Hypothalamus (tissue), 51 donors: ENCODE measurements at places on chromosomes 6 and 20.

GRCh38 chr6:45586216-45587171 is 208.8 kb upstream of the SUPT3H start:
- DNase-seq, result no peak

DNA sequence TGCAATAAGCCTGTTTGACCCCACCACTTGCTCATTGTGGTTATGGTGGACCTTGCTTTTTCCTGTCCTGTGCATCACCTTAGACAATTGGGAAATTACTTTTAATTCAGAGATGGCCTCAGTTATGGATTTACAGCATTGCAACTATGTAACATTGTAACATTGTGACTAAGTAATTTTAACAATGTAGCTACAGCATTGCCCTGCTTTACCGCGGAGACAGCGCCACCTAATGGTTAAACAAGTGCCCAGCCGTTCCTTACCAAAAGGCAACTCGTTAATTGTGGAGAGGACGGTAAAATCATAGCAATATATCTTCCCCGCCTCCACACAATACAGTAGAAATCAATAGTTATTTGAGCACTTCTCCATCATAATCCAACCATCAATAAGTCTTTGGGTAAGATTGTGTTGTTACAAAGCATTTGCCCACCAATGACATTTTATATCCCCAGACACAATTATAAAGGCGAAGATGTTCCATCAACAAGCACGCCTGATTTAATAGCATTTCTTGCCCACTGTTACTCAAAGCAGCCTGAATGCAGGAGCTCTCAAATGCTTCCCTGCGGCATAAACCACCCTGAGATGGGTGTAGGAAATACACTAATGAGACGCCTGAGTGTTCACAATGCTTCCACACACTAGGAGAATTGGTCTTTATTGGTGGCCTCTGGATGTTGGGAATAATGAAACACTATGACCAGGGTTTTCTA is 93.7 kb downstream of the PROKR2 start:
- DNase-seq, result no peak

DNA sequence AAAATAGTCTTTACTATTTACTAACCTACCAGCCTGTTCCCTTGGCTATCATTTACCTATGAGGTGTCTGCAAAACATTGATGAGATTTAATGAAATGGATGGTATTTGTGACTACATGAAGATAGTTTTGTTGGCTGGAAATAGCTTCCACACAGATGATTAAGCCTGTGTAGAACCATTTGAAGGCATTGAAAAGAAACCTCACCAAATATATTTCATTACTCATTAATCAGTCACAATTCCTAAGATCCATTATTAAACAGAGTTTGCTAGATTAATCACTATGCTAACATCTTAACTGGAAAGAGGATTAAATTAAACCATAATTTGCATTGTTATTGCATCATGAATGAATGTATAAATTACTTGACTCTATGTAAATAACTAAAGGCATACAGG is 560.3 kb downstream of the BMP2 start:
- DNase-seq, result no peak

- no peak for DNase-seq
Measured at GRCh38 chr20:33147299-33147698, 20.7 kb upstream of the BPIFA2 start.

- DNase-seq, result no peak
Measured at GRCh38 chr20:62291251-62292066, 11.3 kb upstream of the ADRM1 start.

DNA sequence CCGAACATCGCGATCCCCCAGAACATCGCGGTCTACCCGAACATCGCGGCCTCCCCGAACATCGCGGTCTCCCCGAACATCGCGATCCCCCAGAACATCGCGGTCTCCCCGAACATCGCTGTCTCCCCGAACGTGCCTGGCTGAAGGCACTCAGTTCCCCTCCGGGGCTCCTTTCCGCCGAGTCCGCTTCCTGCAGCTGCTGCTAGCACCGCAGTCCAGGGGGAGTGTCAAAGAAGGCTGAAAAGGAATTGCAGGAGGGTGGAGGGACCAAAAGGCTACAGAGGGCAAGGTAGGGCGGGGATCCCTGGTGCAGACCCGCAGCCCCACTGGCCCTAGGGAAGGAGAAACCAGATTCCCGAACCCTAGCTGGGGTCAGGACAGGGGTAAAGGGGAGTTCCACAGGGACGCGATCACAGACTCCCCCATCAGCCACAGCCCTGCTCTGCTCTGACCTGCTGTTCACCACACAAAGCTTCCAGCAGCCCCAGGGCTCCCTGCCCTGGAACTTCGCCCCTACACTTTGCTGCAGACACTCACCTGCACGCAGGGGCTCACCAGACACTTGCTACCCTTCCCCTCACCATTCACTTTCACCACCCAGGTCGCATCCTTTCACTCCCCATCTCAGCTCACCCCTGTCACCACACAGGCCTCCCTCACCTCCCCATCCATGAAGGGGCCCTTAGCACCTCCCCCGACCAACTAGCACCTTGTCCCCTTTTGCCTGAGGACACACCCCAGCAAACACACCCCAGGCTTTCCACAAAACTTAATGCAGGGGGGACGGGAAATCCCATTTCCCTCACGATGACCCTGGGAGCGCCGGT is 1.7 kb downstream of the ULBP1 start:
- DNase-seq, result no peak

DNA sequence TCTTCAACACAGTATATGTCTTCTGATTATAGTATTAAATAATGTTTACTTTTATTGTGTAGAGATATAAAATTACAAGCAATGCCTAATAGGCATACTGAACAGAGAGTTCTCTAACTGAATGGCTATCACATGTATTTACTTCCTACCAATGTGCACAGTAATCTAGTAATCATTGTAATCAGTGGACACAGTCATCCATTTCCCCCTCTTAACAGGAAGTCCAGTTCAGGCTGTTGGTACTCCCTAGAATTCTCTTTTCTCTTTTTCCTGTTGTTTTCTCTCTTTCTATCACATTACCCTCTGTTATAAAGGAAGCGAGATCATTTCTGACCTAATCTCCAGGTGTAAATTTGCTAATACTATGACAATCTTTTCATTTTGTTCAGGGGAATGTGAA is 172.5 kb downstream of the HTR1B start:
- no peak for DNase-seq

DNA sequence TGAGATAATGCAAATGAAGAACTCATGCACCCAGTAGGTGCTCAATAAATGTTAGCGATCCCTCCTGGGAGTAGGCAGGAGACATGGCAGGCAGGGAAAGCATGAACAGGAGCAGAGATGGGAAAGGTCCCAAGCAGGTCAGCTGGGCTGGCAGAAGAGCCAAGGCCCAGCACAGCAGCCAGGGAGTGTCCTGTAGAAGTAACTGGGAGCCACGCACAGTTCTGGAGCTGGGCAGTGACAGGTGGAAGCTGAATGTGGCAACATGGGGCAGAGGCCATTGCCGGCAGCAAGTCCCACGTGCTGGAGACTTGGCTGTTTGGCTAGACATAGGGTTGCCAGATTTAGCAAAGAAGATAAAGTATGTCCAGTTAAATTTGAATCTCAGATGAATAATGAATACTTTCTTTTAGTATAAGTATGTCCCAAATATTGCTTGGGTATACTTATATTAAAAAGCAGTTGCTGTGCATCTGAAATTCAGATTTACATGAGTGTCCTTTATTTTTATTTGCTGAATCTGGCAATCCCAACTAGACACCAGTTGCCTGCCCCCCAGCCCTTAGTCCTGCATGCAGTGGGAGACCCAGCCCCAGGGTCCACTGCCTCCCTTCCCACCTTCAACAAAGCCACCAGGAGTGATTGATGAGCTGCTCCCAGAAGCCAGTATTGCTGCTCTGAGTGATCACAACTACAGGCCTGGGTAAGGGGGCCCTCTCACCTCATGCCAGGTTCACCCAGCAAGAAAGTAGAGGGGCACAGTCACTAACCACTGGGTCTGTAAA is 3.7 kb upstream of the LPIN3 start:
- no peak for DNase-seq

DNA sequence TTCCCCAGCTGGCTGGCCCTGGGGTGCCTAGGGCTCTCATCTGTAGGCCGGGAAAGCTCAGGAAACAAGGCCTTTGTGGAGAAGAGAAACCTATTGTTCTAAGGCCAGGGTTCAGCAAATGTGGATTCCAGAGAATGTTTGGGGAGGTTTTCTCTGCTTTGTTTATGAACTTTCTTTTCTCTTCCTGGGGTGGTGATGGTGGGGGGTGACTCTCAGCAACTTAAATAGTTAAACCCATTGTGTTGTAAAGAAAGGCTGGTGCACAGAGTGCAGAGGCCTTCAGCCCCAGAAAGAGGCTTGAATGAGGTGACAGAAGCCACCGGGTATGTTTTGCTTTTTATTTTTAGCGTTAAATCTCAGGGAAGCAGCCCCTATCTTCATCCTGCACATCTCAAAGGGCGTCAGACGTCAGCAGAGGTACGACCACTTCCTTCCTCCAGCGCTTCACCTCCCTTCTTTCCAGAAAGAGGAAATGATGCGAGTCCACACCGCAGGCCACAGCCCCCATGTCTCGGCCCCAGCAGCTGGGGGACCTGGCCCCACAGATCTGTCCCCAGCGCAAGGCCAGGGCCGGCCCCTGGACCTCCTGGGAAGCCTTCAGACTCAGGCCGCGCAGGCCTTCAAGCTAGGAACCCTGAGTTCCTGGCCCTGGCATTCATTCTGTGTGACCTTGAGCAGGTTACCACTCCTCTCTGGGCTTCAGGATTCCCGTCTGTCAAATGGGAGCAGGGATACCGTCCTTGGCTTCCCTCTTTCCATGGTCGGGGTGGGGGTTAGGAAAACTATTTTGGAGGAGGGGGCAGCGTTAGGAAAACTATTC is 605 bp upstream of the PPP1R16B start:
- DNase-seq, result peak; percentile 26

- DNase-seq, result no peak
Measured at GRCh38 chr6:95091823-95092436, 485.4 kb upstream of the MANEA start.

- DNase-seq, result no peak
Measured at GRCh38 chr6:166498228-166498627, 88.2 kb downstream of the RAMACL start.

- no peak for DNase-seq
Measured at GRCh38 chr6:5697508-5697907, 309.2 kb downstream of the NRN1 start.

GRCh38 chr6:97437087-97437486 is 154.1 kb upstream of the MMS22L start:
- no peak for DNase-seq

DNA sequence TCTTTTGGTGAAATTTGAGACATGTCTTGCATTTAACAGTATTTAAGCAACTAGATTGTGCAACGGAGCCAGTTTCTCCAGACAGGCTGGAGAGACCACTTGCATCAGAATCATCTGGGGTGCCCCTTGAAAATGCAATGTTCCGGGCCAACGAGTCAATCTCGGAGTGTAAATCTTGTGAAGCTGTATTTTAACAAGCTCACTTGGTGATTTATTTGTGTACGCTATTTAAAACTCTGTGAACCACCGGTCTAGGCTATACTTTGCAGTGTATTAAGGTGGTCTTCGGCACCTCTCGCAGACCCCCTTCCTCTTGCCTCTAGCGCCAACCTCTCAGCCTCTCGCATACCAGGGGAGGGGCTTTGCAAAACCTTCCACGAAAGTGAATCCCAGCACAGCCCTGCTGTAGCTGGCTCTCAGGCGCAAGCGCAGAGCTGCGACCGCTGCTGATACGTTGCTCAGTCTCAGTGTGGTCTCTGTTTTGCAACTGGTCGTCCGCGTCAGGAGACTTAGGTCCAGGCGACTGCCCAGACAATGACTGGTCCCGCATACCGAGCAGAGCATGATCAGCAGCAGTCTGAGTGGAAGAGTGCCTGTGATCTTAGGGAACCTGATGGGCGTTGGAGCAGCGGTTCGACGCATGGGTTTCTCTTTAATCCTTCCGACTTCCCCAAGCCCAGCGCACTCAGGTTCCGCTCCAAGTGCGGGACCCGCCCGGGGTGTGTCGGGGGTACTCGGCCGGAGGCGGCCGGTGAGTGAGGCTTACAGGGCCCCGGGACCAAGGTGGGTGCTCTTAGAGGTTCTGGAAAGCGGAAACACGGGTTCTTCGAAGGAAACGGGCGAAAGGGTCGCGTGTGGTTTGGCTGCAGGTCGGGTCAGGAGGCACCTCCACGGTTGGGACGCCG is at the start of gene ZNF391:
ZNF391 (plus strand) TSS at position 467 of the 905 bp plus-strand sequence. CDS start 11,612 bp downstream, outside the sequence.
- DNase-seq, result peak; percentile 80

DNA sequence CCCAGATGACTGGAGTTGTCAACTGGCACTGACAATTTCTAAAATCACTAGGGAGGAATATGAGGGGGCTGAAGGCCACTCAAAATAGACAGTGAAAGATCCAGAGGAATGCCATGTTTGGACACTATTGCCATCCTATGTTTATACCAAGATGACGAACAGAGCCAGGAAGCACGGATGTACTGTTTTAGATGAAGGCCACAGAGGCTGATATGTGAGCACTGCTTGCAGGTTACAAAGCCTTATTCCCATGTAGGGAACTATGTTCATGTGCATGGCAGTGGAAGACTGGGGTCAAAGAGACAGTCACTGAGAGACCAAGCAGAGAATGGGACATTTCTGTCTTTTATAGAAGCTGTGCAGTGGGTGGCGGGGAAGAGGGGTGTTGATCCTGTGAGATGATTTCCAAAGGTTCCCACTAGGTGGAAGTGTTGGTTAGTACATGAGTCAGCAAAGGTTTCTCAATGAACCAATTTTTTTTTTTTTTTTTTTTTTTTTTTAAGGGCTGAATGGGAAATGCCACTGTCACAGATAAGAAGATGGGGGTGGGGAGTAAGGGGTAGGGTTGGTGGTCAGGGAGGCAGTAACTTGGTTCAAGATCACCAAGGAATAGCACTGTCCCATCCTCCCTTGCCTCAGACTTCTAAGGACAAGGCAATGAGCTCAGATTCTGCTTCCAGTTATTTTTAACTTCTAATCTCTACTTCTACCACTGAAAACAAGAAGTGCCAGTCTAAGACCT is 46.7 kb upstream of the MOCS1 start:
- DNase-seq, result peak; percentile 14

- DNase-seq, result no peak
Measured at GRCh38 chr6:116685437-116685993, 4.5 kb downstream of the KPNA5 start.

DNA sequence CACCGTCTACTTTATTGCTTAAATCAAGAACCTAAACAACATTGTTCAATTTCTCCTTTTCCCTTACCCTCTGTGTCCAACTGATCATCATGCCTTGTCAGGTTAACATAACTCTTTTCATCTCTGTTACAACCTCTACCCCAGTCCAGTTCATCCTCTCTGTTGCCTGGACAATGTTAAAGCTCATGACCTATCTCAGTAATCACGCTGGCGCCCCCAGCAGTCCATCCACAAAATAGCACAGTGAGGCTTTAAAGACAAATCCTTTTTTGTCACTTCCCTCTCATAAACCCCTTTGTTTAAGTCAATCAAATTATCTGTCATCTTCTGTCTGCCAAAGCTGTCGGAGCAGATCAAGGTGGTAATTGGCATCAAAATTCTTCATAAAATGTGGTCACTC is 140.1 kb downstream of the QKI start:
- DNase-seq, result no peak
